ENCODE measurements at places on chromosomes 13 and 19.

DNA sequence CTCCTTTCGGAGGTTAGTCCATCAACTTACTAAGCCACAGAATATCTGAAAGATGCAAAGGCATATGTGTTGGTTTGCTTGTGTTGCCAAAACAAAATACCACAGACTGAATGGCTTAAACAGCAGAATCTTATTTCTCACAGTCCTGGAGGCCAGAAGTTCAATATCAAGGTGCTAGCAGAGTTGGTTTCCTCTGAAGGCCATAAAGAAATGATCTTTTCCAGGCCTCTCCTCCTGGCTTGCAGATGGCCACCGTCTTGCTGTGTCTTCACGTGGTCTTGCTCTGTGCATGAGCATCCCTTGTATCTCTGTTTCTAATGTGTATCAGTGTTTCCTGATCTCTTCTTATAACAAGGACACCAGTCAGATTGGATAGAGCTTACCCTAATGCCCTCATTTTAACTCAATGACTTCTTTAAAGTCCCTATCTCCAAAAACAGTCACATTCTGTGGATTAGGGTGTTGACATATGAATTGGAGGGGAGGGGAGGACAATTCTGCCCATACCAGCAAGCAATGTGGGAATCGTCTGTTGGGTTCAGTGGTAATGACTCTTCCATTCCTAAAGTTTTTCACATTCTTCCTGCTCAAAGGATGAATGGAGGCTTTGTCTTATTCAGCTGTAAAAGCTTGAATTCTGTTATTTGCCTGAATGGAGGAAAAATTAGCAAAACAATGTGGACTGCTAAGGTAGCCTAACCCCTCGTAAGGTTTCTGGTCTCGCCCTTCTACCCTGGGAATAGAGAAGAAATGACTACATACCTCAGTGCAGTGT lies 715.7 kb downstream of the DIAPH3 start:
- no peak for DNase-seq

DNA sequence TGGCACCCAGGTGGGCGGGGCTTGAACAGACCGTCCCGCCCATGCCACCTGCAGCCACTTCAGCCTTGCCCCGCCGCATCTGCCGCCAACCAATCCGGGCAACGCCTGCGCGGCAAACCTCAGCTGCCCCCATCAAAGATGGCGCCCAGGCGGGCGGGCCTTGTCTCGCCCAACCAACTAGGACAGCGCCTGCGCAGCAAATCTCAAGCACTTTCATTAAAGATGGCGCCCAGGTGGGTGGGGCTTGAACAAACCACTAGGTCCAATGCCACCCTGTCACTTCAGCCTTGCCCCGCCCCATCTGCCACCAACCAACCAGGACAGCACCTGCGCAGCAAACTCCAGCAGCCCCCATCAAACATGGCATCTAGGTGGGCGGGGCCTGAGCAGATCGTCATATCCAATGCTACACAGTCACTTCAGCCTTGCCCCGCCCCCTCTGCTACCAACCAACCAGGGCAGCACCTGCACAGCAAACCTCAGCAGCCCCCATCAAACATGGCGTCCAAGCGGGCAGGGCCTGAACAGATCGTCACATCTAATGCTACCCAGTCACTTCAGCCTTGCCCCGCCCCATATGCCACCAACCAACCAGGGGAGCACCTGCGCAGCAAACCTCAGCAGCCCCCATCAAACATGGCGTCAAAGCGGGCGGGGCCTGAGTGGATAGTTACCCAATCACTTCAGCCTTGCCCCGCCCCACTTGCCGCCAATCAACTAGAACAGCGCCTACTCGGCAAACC lies 1.4 kb downstream of the PEG3 start:
- peak; percentile 37 for DNase-seq

DNA sequence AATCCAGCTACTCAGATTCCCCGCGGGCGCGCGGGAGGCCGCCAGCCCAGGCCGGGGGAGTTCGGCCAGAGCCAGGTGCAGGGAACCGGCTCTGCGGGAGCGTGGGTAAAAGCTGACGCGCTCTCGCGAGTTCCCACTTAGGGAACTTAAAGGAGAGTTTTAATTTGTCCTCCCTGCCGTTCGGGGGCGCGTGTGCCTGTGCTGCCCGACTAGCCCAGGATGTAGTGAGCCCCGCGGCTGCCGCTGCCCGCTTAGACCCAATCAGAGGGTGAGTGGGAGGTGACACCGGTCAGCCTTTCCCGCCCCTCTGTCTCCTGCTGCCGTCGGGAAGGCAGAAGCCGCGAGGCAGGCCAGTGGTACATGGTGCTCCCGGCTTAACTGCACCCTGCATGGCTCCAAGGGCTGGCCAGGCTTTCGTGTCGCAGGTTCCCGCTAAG lies 36.0 kb upstream of the NEK3 start:
- DNase-seq = peak; percentile 70

DNA sequence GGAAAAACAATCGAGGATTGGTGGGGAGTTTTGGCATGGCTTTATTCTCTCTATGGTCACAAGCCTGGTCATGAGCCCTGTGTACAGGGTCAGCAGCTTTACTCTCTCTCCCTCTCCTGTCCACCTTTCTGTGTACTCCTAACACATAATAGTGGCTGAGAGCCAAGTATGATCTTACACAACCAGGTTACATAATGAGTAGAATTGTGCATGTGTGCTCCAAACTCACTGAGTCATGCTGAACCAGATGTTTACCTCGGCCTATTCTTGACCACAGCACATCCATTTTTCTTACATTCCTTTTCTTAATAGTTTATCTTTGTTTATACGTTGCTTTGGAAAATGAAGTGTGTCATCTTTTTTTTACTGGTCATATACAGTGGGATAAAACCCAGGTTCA lies 53.1 kb downstream of the ZNF254 start:
- no peak for DNase-seq
